Left ventricle myocardium inferior (tissue), 1 donor: ENCODE measurements at places on chromosomes 11 and 22.

DNA sequence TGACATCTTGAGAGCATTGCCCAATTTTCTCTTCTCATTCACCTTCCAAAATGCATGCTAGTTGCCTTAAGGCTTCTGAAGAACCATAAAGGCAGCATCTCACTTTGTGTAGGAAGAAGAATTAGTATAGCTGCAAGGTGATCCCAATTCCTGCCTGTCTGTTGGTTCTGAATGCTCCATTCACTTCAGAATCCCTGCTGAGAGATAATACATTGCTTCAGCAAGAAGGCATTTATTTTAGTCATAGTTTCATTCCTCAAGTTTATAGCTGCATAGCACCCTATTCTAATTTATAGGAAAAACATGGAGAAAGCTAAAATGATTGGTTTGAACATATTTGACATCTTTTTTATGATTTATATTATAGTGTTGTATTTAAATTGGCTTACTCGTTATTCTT is 181.3 kb downstream of the METTL15 start:
- DNase-seq: no peak

GRCh38 chr11:26227883-26228502 is 103.9 kb upstream of the ANO3 start:
- DNase-seq: no peak

GRCh38 chr11:66454247-66454646 is 12.5 kb upstream of the PELI3 start:
- no peak for DNase-seq

DNA sequence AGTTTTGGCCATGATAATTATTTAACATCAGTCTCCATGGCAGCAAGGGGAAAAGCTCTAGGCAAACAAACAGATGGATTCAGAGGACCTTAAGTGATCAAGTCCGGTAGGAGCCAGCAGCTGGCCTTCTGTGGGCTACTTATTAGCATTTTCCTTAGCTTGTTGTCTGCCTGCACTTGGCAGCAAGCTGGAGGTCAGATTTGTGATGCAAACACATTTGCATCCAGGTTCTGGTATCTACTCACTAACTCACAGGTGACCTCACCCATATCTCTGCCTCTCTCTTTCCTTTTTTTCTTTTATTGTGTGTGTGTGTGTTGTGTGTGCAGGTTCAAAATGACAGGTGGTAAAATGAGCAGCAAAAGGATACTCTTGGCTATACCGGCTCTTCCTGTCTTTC is 32.3 kb downstream of the ARHGAP42 start:
- DNase-seq: no peak

GRCh38 chr11:65275906-65276305 is 14.1 kb downstream of the POLA2 start:
- DNase-seq: no peak

- no peak for DNase-seq
These were observed 14.4 kb upstream of the SLC39A13 start for GRCh38 chr11:47394050-47394321.

- no peak for DNase-seq
These were observed 3.5 kb upstream of the POU2F3 start for GRCh38 chr11:120236169-120237107.

- DNase-seq: no peak
These were observed 59.5 kb upstream of the AMOTL1 start for GRCh38 chr11:94708642-94709041.

DNA sequence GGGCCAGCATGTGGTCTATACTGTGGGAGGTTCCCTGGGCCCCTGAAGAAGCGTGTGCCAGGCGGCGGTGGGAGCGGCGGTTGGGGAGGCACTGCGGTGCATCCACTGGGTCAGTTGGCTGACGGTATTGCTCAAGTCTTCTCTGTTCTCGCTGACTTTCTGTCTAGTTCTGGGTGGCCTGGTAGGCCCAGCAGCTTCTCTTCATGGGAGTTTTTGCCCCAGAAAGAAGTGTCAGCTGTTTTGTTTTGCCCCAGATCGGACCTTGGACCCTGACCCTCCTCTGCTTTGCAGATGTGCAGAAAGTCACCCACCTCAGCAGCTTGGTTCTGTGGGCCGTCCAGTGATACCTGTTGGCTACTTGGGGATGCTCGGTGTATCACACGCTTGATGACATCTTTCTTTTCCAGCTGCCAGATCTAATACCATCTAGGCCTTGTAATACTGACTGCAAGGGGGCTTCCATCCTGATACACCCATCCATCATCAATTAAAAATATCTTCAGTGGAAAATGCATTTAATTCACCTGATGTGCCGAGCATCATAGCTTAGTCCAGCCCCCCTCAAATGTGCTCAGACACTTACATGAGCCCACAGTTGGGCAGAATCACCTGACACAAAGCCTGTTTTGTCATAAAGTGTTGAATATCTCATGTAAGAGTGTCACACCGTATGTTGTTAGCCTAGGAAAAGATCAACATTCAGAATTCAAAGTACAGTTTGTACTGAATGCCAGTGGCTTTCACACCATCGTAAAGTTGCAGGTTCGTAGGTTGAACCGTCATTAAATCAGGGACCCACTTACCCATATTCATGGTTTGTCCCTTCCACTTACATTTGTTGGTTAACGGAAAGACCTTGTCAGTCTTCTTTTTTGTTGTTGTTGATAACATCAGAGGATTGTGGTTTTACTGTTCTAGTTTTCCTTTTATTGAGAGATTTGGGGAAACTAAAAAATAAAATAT is 13.9 kb downstream of the ZBED4 start:
- DNase-seq: no peak

GRCh38 chr11:63563201-63564055 is at the start of gene PLAAT2:
Gene PLAAT2 (minus strand): TSS chr11:63563379. CDS start chr11:63563324, 55 bp downstream.
- DNase-seq: no peak

GRCh38 chr11:128244871-128245270 is 342.5 kb downstream of the ETS1 start:
- no peak for DNase-seq

DNA sequence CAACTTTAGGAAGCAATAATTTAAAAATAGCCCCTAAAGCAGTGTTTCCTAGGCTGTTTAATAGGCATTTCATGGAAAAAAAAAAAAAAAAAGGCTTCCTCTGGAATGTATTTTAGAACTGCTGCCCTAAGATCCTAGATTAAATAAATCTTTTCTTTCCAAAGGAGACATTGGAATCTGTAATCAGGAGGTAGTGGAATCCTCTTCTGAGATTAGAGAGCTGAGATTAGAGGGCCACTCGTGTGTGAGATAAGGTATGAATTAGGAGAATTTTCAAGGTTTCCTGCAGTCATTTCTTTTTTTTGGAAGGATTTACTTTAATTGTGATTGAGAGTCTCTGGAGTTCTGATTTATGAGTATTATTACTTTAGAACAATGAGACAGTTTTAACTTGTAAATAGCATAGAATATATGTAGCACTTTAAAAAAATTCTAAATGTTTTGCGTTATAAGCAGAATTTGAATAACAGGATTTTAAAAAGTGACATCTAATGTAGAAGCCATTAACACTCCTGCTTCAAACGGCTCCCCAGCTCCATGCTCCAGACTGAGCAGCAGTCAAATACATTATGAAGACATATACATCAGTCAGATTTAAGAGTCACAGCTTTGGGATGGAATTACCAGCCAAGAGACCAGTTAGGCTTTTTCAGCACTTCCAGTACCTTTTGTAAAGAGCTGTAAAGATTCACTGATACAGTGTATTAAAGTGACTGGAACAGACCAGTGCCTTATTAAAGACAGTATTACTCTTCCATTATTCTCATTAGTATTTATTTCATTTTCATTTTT is 5.0 kb downstream of the EED start:
- no peak for DNase-seq

DNA sequence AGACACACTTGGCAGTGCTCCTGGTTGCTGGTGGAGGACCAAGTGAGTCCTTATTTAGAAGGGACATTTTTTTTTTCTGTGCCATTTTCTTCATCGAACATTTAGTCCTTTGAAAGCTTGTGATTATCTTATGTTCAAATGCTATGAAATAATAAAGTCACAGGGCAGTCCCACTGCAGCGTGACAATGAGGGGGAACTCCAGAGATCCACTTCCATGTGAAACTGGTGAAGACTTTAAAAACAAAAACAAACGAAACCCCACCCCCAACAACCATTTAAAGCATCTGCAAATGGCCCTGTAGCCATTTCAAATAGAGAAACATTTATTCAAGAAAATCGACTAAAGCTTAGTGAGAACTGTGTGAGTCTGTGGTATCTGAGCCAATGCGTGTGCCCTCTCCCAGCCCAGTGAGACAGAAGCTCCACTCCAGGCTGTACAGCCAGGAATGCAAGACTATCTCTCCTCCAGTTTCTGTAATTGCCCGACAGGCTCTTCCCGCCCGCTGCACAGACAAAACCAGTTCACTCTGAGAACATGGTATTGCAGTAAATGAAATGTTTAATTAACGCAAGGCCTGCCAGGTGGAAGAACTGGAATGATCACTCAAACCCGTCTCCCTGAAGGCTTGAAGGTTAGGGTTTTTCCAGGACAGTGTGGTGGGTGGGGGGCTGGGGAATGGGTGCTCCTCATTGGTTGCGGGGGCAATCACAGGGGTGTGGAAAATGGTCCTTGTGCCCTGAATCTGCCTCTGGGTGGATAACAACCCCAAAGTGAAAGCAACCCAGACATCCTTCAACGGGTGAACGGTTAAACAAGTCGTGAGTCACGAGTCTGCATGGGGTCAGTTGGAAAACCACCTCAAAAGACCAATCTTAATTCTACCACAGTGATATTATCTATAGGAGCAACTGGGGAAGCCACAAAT is 8.4 kb downstream of the KRTAP5-6 start:
- no peak for DNase-seq

GRCh38 chr11:95072948-95073347 is 6.2 kb downstream of the SRSF8 start:
- no peak for DNase-seq

DNA sequence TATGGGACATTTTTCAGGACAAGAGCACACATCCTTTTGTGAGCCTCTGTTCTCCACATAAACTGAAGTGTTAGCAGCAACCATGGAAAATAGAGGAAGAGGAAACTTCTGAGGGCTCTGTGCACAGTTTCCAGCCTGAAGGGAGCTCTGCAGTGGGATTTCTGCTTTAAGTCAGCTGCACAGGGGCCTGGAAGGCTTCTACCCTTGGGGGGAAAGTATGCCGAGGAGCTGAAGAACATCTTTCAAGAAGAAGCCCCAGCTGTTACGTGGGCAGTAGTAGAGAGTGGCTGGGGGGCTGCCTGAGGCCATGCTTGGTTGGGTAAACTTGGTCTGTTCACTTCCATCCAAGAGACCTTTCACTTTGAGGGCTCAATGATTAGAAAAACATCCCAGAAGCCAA is 82.7 kb upstream of the EED start:
- DNase-seq: no peak

GRCh38 chr11:124768914-124769313 is 6.8 kb upstream of the ESAM start:
- DNase-seq: no peak

GRCh38 chr11:112548641-112549040 is 288.0 kb upstream of the PLET1 start:
- DNase-seq: no peak

DNA sequence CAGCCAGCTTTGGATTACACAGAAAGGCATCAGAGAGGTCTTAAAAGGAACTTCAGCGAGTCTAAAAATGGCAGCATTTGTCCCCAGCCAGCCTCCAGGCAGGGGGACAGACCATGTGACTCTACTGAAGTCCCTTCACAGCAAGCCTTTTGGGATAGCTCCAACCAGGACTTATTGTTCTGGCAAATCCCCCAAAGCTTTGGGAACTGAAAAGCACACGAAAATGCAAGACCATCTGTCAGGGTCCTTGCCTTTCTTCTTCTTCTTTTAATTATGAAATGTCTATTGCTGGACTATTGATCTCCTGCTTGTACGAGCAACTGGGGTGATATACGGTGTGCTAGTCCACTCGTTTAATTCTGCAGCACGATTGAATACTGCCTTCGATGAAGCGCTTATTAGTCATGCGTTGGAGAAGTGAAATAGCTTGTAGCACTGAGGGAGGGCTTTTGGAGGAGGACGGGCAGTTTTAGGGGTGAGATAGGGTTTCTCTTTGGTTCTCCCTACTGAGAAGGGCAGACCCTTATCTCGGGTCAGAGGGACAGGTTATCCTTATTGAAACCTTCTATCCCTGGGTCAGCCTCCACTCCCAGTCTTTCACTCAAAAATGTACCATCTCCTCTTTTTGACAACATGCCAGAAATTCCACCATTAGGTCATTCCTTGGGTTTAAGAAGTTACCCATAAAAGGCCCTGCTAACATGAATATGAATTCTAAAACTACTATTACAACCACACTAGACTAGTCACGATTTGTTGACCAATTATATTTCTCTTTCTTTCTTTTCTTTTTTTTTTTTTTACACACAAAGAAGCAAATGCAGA is 416.4 kb downstream of the MIAT start:
- no peak for DNase-seq

- no peak for DNase-seq
These were observed 29.8 kb downstream of the TPCN2 start for GRCh38 chr11:69078508-69078907.

GRCh38 chr11:36618363-36619047 is 20.5 kb upstream of the RAG2 start:
- DNase-seq: no peak

- peak; percentile 84 for DNase-seq
These were observed 8.4 kb upstream of the SLC2A11 start for GRCh38 chr22:23849009-23850006.

- no peak for DNase-seq
These were observed 167.8 kb downstream of the C11orf91 start for GRCh38 chr11:33532720-33533385.

- no peak for DNase-seq
These were observed 2.7 kb downstream of the NLRP6 start for GRCh38 chr11:280706-281485.

DNA sequence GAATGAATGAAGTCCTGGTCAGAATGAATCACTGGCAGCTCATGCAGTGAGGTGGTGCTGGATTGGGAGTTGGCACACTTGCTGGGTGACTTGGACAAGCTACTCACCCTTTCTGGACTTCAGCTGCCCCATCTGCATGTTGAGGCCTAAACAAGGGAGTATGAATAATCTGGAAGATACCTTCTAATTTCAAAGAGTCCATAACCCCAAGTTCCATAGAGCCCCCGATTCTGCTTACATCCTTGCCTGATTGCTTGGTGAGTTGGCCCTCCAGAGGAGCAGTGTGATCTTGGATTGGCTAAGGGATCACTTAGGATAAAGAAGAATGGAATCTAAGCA is 18.3 kb upstream of the ACCSL start:
- DNase-seq: no peak

DNA sequence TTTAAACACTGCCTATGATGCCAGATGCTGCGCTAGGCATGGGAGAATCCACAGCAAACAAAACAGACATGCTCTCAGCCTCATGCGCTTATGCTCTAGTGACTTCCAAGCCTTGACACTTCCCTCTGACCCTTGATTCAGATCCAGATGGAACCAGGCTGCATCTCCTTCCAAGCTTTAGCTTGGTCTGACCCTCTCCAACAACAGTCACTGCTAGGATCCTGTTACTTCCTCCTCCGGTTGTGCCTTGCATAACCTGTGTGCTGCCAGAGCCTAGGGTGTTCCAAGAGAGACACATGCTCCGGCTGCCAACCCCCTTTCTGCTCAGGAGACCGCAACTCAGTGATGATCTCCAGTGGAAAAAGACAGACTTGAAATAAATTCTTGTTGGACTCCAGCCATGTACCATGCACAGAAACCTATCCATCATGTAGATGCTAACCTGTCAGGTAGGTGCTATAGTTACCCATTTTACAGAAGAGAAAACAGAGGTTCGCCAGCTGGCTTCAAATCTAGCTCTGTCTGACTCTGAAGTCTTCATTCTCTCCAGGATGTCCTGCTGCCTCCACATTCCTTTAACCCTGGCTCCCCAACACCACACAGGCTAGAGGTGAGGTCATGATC is 136.3 kb upstream of the TEAD1 start:
- DNase-seq: no peak

GRCh38 chr11:8681837-8682302 is 595 bp downstream of the TRIM66 start:
- DNase-seq: no peak
